Hepatocyte (in vitro differentiated cells): ENCODE measurements at places on chromosomes 7 and 10.

DNA sequence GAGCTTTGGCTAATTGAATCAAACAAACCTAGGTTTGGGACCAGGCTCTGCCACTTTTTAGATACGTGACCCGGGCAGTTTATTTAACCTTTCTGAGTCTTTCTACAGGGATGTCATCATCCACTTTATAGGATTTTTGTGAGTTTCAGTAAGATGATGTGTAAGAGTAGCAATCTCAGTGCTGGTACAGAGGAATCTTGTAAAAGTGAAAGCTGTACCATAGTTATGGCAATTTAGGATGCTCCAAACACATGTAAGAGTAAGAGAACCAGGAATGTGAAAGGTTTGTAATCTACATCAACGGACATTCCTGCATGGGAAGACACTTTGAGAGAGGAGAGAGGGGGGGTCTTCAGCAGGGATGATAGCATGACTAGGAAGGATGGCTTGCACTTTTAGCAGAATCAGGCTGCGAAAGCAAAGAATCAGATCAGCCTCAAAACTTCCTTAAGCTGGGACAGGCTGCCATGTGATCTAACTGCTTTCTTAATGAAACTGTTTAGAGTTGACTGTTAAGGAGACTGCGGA is 968 bp downstream of the NOLC1 start:
- H3K27me3 ChIP-seq = no peaks in the 10 kb centered on the region
- DNase-seq = no peak
- H3K36me3 ChIP-seq = peaks cover 4% of the 10 kb centered on the region
- H3K4me1 ChIP-seq = peaks cover 12% of the 10 kb centered on the region
- H3K4me3 ChIP-seq = peak overlapping the region; percentile 31

GRCh38 chr7:151340794-151341356 is 737 bp upstream of the NUB1 start:
- no peak overlapping the region for H3K27ac ChIP-seq
- no peak for DNase-seq
- H3K4me1 ChIP-seq = peaks cover 14% of the 10 kb centered on the region
- H3K36me3 ChIP-seq = no peaks in the 10 kb centered on the region
- H3K27me3 ChIP-seq = no peaks in the 10 kb centered on the region

- H3K27me3 ChIP-seq = no peaks in the 10 kb centered on the region
- no peak for DNase-seq
- H3K4me1 ChIP-seq = peaks cover 9% of the 10 kb centered on the region
- H3K4me3 ChIP-seq = no peak overlapping the region
These were observed 139.9 kb upstream of the AKR1E2 start for GRCh38 chr10:4685904-4686643.

DNA sequence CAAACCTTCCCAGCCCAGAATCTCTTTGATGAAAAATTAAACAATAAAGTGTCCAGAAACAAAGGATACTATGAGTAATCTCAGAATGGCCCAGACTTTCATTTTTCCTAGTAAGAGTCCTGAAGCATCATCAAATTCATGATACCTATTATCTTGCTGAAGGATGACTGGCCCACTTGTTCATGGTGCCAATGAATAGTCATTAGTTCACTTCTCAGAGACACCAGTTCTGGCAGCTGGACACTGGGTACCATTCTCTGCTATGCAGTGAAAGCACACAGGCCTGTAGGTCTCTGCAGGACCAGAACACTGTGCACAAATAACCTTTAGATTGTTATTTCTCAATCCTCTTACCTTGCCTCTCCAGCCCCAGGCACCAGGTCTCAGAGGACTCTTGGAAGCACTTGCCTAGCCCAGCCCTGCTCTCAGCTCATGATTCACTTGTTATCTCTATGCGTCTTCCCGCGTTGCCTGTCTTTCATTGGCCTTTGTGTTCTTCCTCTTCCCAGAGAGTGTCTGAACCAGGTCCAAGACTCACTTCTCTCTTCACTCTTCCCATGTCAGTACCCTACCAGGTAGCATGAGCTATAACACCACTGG is 98.1 kb upstream of the AGBL3 start:
- DNase-seq = peak; percentile 38
- H3K4me3 ChIP-seq = no peak overlapping the region
- H3K27me3 ChIP-seq = no peaks in the 10 kb centered on the region
- no peak overlapping the region for H3K27ac ChIP-seq

GRCh38 chr7:22110881-22111280 is 165.2 kb upstream of the CDCA7L start:
- no peak overlapping the region for H3K27ac ChIP-seq
- no peaks in the 10 kb centered on the region for H3K27me3 ChIP-seq
- no peak overlapping the region for H3K4me3 ChIP-seq
- no peaks in the 10 kb centered on the region for H3K4me1 ChIP-seq
- DNase-seq = no peak

- no peak for DNase-seq
- H3K27me3 ChIP-seq = no peaks in the 10 kb centered on the region
- H3K4me1 ChIP-seq = peaks cover 4% of the 10 kb centered on the region
These were observed 68.7 kb downstream of the CAMK1D start for GRCh38 chr10:12418000-12418399.

- DNase-seq = peak; percentile 85
- no peaks in the 10 kb centered on the region for H3K27me3 ChIP-seq
- H3K4me3 ChIP-seq = no peak overlapping the region
These were observed 15.6 kb downstream of the LYZL1 start for GRCh38 chr10:29304264-29304994.

GRCh38 chr10:131174651-131175540 is 136.6 kb downstream of the TCERG1L start:
- H3K36me3 ChIP-seq = no peaks in the 10 kb centered on the region
- H3K27ac ChIP-seq = no peak overlapping the region
- no peaks in the 10 kb centered on the region for H3K27me3 ChIP-seq
- no peak for DNase-seq

DNA sequence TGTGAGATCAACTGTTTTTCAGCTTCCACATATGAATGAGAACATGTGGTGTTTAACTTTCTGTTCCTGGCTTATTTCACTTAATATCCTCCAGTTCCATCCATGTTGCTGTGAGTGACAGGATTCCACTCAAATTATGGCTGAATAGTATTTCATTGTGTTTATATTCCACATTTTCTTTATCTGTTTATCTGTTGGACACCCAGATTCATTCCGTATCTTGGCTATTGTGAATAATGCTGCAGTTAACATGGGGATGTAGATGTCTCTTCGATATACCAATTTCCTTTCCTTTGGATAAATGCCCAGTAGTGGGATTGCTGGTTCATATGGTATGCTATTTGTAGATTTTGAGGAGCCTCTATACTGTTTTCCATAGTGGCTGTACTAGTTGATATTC is 47.9 kb downstream of the GALNT11 start:
- no peak for DNase-seq
- peaks cover 10% of the 10 kb centered on the region for H3K4me1 ChIP-seq
- no peaks in the 10 kb centered on the region for H3K36me3 ChIP-seq
- H3K27ac ChIP-seq = no peak overlapping the region
- no peaks in the 10 kb centered on the region for H3K27me3 ChIP-seq

DNA sequence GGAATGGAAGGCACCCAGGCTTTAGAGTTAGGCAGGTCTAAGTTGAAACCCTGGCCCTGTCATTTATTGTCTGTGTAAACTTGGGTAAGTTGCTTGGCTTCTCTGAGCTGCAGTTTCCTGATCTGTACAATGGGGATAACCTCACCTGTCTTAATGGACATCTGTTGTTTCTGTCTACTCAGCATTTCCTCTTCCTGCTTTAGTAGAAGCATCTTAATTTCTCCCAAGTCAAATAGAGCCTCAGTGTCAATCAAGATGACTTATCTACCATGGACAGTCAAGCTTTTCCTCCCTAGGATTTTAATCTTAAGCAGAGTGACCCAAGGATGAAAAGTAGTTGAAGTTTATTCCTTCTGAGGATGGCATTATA is 119.7 kb downstream of the FZD1 start:
- H3K36me3 ChIP-seq = no peaks in the 10 kb centered on the region
- no peak overlapping the region for H3K27ac ChIP-seq
- peaks cover 3% of the 10 kb centered on the region for H3K4me1 ChIP-seq
- H3K4me3 ChIP-seq = no peak overlapping the region
- H3K27me3 ChIP-seq = no peaks in the 10 kb centered on the region
- DNase-seq = no peak

- H3K27me3 ChIP-seq = no peaks in the 10 kb centered on the region
- DNase-seq = no peak
These were observed 16.1 kb upstream of the TRPV6 start for GRCh38 chr7:142901426-142902259.

- no peaks in the 10 kb centered on the region for H3K27me3 ChIP-seq
- no peak overlapping the region for H3K27ac ChIP-seq
- no peak overlapping the region for H3K4me3 ChIP-seq
- H3K36me3 ChIP-seq = no peaks in the 10 kb centered on the region
- peaks cover 8% of the 10 kb centered on the region for H3K4me1 ChIP-seq
These were observed 64.9 kb downstream of the MYOF start for GRCh38 chr10:93417266-93417665.

GRCh38 chr10:112421731-112422130 is 25.0 kb downstream of the ZDHHC6 start:
- no peak overlapping the region for H3K4me3 ChIP-seq
- H3K27ac ChIP-seq = no peak overlapping the region
- no peaks in the 10 kb centered on the region for H3K27me3 ChIP-seq
- DNase-seq = no peak
- H3K4me1 ChIP-seq = no peaks in the 10 kb centered on the region

- no peak overlapping the region for H3K4me3 ChIP-seq
- H3K36me3 ChIP-seq = no peaks in the 10 kb centered on the region
- H3K27ac ChIP-seq = no peak overlapping the region
- no peaks in the 10 kb centered on the region for H3K4me1 ChIP-seq
- DNase-seq = no peak
These were observed 5.9 kb downstream of the PITRM1 start for GRCh38 chr10:3166496-3167290.

- H3K36me3 ChIP-seq = no peaks in the 10 kb centered on the region
- no peak overlapping the region for H3K4me3 ChIP-seq
- peaks cover 6% of the 10 kb centered on the region for H3K4me1 ChIP-seq
- DNase-seq = no peak
These were observed 5.6 kb upstream of the TBX20 start for GRCh38 chr7:35259523-35259908.

- no peaks in the 10 kb centered on the region for H3K36me3 ChIP-seq
- H3K27ac ChIP-seq = peak overlapping the region; percentile 97
- peak; percentile 58 for DNase-seq
- H3K27me3 ChIP-seq = no peaks in the 10 kb centered on the region
- H3K4me1 ChIP-seq = peaks cover 36% of the 10 kb centered on the region
- peak overlapping the region; percentile 57 for H3K4me3 ChIP-seq
These were observed 841 bp downstream of the GLUD1 start for GRCh38 chr10:87093632-87094372.

DNA sequence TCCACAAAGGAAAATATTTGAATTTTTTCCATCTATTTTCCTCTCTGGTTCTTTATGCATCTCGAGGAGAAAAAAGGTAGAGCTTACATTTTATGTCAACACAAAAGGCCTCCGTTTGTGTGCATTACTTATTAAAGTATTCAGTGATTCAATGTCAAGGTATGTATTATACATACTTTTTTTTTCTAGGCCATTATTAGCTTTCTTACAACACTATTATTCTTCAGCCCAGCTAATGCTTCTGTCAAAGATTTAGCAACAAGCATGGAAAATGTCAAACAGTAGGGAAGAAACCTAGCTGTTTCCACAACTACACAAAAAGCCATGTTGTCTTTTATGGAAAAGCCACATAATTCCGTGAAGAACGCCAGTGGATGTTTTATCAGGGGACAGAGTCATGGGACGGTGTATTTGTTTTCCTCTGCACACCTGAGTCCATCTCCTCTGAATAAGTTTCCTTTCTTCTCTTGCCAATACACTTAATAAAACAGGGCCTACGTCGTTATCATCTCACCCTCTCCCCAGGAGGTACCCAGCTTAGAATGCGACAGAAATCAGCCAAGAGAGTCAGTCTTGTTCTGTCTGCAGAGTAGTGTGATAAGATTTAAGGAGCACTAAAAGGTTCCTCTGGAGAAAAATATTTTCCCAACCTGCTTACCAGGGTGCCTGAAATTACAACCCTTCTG is 209.7 kb upstream of the AUTS2 start:
- H3K36me3 ChIP-seq = no peaks in the 10 kb centered on the region
- H3K4me3 ChIP-seq = no peak overlapping the region
- H3K4me1 ChIP-seq = peaks cover 9% of the 10 kb centered on the region
- H3K27me3 ChIP-seq = no peaks in the 10 kb centered on the region

- no peak for DNase-seq
- H3K4me3 ChIP-seq = no peak overlapping the region
- peaks cover 12% of the 10 kb centered on the region for H3K27me3 ChIP-seq
- no peaks in the 10 kb centered on the region for H3K36me3 ChIP-seq
These were observed 251.2 kb upstream of the PPP2R2D start for GRCh38 chr10:131649617-131650016.

- H3K27me3 ChIP-seq = no peaks in the 10 kb centered on the region
- no peak overlapping the region for H3K4me3 ChIP-seq
These were observed 29.8 kb downstream of the RSU1 start for GRCh38 chr10:16787361-16787791.
